Activated T-helper 2 cell treated with anti-CD3 and anti-CD28 coated beads, Interferon-gamma antibody, Interleukin-2, Interleukin-4, amounts not matched to agents 10 μg/mL and 5 μg/mL and 100 μg/mL, durations not matched to agents 14 hours and 24 hours and 36 hours (primary cell): ENCODE measurements at places on chromosomes 16 and 17. TPM values are rescaled to one million over a fixed set of nuclear protein-coding genes. Genes with fewer than 3 reads are reported as not detected.

CCL7 gene
- not detected in 2 replicates for total RNA-seq

NPIPA2 gene
- 4.8 and 5.1 TPM in 2 replicates for total RNA-seq

GRCh38 chr16:361872-362701 is 8.3 kb downstream of the MRPL28 start:
- no peak overlapping the region for H3K27ac ChIP-seq
- H3K4me3 ChIP-seq = no peak overlapping the region
- H3K4me1 ChIP-seq = peaks cover 4% of the 10 kb centered on the region
- DNase-seq = peak; percentile 64
- H3K36me3 ChIP-seq = peaks cover 3% of the 10 kb centered on the region

CFAP119 gene
- 2.3 and 2.8 TPM in 2 replicates for total RNA-seq

DNA sequence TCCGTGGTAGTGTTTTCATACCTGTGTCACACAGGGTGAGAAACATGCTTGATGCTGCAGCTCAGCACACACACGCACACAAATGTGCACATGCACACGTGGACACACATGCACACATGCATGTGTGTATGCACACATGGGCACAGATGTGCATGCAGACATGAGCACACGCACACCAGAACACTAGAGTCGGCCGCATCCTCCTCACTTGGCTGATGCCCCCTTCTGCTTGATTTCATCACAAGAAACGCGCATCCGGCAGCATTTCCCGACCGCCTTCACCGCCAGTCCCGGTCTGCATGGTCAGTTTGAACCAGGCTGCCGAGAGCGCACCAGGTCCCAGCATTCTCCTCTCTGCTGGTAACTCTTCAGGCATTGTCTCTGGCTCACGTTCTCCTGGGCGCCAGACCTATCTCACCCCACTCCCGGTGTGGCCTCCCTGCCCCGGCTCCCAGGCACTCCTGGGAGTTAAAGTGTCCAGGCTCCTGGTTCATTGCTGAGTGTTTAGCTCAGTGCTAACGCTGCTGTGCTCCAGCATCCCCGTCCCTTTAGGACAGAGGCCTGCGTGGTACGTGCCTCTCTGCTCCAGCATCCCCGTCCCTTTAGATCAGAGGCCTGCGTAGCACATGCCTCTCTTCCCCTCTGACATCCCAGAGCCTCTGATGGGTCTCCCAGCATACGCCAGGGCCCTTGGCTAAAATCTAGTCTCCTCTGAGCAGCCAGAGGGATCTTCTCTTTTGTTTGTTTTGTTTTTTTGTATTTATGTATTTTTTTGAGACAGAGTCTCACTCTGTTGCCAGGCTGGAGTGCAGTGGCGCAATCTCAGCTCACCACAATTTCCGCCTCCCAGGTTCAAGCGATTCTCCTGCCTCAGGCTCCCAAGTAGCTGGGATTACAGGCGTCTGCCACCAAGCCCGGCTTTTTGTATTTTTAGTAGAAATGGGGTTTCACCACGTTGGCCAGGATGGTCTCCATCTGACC is 16.0 kb downstream of the BAIAP2 start:
- DNase-seq = no peak
- no peaks in the 10 kb centered on the region for H3K36me3 ChIP-seq
- H3K27me3 ChIP-seq = no peaks in the 10 kb centered on the region
- peaks cover 6% of the 10 kb centered on the region for H3K4me1 ChIP-seq
- no peak overlapping the region for H3K27ac ChIP-seq

GRCh38 chr16:86212706-86213436 is 297.5 kb upstream of the FOXF1 start:
- H3K4me3 ChIP-seq = no peak overlapping the region
- H3K36me3 ChIP-seq = no peaks in the 10 kb centered on the region
- no peak for DNase-seq

DNA sequence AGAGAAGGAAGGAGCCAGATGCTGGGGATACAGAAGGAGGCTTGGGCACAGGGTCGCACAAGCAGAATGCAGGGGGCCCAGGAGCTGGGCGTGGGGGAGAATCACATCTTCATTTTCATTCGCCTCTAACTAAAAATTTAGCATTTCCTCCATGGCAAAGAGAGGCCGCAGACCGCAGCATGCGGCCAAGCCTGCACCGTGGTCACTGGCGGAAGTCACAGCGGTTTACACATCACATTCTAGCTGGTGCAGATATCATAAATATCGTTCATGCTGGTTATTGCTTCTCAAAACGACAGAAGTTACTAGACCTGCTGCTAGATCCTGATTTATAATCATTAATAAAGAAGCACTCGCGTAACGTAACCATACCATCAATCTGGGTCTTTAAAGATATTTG is 162.0 kb downstream of the NTN1 start:
- H3K27ac ChIP-seq = no peak overlapping the region
- no peak overlapping the region for H3K4me3 ChIP-seq
- H3K4me1 ChIP-seq = no peaks in the 10 kb centered on the region
- no peak for DNase-seq
- H3K27me3 ChIP-seq = no peaks in the 10 kb centered on the region

RARA gene
- 30.4 and 35.1 TPM in 2 replicates for total RNA-seq

- no peaks in the 10 kb centered on the region for H3K36me3 ChIP-seq
- no peak overlapping the region for H3K27ac ChIP-seq
- peaks cover 5% of the 10 kb centered on the region for H3K4me1 ChIP-seq
- no peak overlapping the region for H3K4me3 ChIP-seq
Observed at GRCh38 chr16:11389631-11390565, 44.6 kb downstream of the RMI2 start.

- H3K27ac ChIP-seq = no peak overlapping the region
- no peaks in the 10 kb centered on the region for H3K36me3 ChIP-seq
Observed at GRCh38 chr16:86905302-86905701, 327.0 kb downstream of the FOXL1 start.

- H3K36me3 ChIP-seq = peaks cover 34% of the 10 kb centered on the region
- H3K27ac ChIP-seq = peak overlapping the region; percentile 98
- peak overlapping the region; percentile 50 for H3K4me3 ChIP-seq
- DNase-seq = no peak
- H3K27me3 ChIP-seq = no peaks in the 10 kb centered on the region
- H3K4me1 ChIP-seq = peaks cover 75% of the 10 kb centered on the region
Observed at GRCh38 chr16:11094857-11095565, 150.6 kb downstream of the CLEC16A start.

IRF8 gene
- 37.8 and 40.1 TPM in 2 replicates for total RNA-seq

DNA sequence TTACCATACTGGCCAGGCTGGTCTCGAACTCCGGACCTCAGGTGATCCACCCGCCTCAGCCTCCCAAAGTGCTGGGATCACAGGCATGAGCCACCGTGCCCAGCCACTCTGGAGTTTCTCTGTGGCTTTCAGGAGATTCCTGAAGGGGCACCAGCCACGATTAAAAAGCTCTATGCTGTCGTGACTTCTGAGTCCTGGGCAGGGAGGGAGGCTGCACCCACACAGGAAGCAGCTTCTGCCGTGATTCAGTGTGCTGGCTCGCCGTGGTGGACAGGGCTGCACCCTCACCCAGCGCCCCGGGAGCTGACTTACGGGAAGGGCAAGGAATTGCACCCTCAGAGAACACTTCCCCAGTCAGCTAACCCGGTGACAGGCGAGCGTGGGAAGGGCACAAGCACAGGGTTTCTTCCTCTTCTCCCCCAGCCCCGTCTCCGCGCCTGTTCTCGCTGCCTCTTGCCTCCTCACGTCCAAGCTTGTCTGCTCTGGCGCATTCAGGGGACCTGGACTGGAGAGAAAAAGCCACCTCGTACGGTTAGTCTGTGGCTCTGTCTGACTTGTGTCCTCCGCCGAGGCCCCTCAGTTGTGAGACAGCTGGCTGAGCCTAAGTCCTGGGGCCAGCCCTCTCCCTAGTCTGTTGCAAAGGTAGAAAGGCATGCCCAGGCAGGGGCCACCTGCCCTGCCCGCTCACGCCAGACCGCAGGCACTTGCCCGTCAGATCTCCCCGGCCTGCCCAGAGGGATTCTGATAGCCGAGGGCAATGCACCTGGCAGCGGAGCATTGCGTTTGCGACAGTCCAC is 145.0 kb downstream of the SEC14L1 start:
- peaks cover 22% of the 10 kb centered on the region for H3K27me3 ChIP-seq
- no peak overlapping the region for H3K4me3 ChIP-seq
- no peaks in the 10 kb centered on the region for H3K36me3 ChIP-seq
- no peak overlapping the region for H3K27ac ChIP-seq

GRCh38 chr16:24208710-24209109 is 47.4 kb upstream of the CACNG3 start:
- no peak for DNase-seq
- no peaks in the 10 kb centered on the region for H3K27me3 ChIP-seq

TEDC2 gene
- total RNA-seq = 31.8 and 34.6 TPM in 2 replicates

DBNDD1 gene
- total RNA-seq = 0.43 and 0.69 TPM in 2 replicates

DNA sequence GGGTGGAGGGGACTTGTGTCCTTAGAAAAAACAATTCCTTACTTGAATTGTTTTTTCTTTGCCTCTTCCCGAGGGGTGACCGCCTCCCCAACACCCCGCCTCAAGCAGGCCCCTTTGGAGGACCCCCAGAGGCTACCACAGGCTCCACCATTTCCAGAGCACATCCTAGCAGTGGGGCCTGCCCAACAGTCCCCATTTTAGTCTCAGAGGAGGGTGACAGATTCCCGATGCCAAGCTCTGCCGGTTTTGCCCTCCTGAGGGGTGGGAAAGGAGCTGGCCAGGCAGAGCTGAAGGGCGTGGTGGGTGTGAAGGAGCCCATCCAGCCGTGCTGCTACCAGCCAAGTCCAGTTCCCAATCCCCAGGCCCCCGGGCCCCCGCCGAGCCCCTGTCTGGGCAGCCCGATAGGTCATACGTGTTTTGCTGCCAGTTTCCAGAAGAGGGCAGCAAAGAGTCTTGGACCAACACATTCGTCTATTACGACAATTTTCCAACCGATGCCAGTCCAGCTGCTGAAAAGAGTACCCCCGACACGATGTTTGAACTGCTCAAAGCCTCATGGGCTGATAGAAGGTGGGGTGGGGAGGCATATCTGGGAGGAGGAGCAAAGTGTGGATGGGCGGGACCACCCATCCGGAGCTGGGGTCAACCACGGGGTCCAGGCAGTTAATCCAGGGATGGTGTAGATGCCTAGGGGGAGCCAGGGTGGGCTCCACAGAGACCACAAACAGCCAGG is 18.8 kb upstream of the GAA start:
- H3K36me3 ChIP-seq = no peaks in the 10 kb centered on the region
- H3K27me3 ChIP-seq = peaks cover 6% of the 10 kb centered on the region
- peaks cover 4% of the 10 kb centered on the region for H3K4me1 ChIP-seq
- peak; percentile 38 for DNase-seq

DNA sequence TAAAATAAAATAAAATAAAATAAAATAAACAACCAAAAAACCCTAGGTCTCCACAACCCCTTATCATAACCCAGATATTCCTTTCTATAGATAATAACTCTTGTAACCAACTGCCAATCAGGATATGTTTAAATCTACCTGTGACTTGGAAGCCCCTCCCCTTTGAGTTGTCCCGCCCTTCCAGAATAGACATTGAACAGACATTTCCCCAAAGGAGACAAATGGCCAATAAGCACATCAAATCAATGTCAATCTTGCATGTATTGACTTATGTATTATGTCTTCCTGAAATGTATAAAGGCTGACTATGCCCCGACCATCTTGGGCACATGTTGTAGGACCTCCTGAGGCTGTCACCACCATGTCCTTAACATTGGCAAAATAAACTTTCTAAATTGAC is 1.5 kb upstream of the MAPK7 start:
- H3K27ac ChIP-seq = peak overlapping the region; percentile 97
- H3K27me3 ChIP-seq = no peaks in the 10 kb centered on the region
- peak overlapping the region; percentile 98 for H3K4me3 ChIP-seq
- peaks cover 20% of the 10 kb centered on the region for H3K36me3 ChIP-seq
- DNase-seq = no peak
- H3K4me1 ChIP-seq = peaks cover 24% of the 10 kb centered on the region

GPT2 gene
- total RNA-seq = 12.9 and 13.5 TPM in 2 replicates

DNA sequence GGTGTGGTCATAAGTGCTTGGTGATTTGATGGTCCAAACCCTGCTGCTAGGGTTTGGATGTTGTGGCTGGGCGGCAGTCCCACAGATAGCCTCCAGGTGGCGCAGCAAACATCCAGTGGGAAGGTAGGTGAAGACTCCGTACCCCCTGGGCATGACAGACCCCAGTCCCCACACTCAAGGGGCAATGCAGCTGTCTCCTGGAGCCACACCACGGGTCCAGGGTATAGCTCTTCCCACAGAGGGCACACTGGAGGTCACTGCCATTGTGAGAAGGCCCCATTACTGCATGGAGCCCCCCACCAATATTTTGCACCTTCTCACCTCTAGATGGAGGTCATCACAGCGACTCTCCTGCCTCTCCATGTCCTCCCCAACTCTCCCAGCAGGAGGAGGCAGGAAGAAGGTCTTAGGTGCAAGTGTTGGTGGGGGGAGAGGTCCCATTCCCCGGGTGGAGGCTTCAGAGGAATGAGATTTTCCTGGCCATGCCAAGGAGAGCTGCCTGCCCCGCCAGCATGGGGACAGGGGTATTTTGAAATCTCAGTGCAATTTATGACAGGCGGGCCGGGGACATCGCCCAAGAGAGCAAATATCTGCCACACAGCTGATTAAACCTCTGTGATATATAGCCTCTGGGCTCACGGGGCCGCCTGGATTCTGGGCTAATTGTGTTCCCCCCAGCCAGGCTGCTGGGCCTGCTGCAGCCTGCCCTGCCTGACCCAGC is 17.1 kb upstream of the C17orf113 start:
- H3K27me3 ChIP-seq = peaks cover 11% of the 10 kb centered on the region
- H3K36me3 ChIP-seq = no peaks in the 10 kb centered on the region
- peak; percentile 58 for DNase-seq
- no peak overlapping the region for H3K27ac ChIP-seq
- no peak overlapping the region for H3K4me3 ChIP-seq

- peak overlapping the region; percentile 85 for H3K4me3 ChIP-seq
- H3K27me3 ChIP-seq = no peaks in the 10 kb centered on the region
- H3K4me1 ChIP-seq = peaks cover 5% of the 10 kb centered on the region
- no peak for DNase-seq
- peak overlapping the region; percentile 90 for H3K27ac ChIP-seq
Observed at GRCh38 chr17:82098939-82099763, 1.1 kb upstream of the FASN start.

DNA sequence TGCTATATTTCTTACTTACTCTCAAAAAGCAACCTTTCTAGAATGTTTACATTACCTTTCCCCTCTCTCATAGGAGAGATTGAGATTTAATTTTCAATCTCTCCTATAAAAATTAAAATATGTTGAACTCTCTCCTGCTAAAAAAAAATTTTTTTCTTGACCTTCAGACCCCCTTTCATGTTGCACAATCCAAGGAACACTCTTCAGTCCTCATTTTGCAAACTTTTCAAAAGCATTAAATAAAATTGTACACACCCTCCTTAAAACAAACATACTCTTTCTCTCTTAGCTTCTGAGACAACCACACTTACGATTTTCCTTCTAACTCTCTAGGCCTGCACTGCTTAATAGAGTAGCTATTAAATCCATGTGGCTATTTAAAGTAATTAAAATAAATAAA is 8.6 kb upstream of the ABCA6 start:
- H3K27ac ChIP-seq = no peak overlapping the region
- no peaks in the 10 kb centered on the region for H3K27me3 ChIP-seq
- no peaks in the 10 kb centered on the region for H3K4me1 ChIP-seq
- no peaks in the 10 kb centered on the region for H3K36me3 ChIP-seq
- no peak for DNase-seq
- no peak overlapping the region for H3K4me3 ChIP-seq

- no peaks in the 10 kb centered on the region for H3K4me1 ChIP-seq
- no peak overlapping the region for H3K27ac ChIP-seq
- DNase-seq = no peak
- H3K4me3 ChIP-seq = no peak overlapping the region
- H3K27me3 ChIP-seq = no peaks in the 10 kb centered on the region
Observed at GRCh38 chr17:70872103-70872502, 702.8 kb downstream of the KCNJ2 start.

KRT36 gene
- not detected in 2 replicates for total RNA-seq

- no peaks in the 10 kb centered on the region for H3K27me3 ChIP-seq
- H3K4me1 ChIP-seq = no peaks in the 10 kb centered on the region
- no peaks in the 10 kb centered on the region for H3K36me3 ChIP-seq
Observed at GRCh38 chr17:15377616-15378015, 36.2 kb upstream of the TEKT3 start.

GRCh38 chr17:74211141-74211911 is 2.0 kb upstream of the TTYH2 start:
- DNase-seq = no peak
- peak overlapping the region; percentile 86 for H3K4me3 ChIP-seq
- peaks cover 49% of the 10 kb centered on the region for H3K4me1 ChIP-seq
- H3K27ac ChIP-seq = peak overlapping the region; percentile 57
- peaks cover 67% of the 10 kb centered on the region for H3K36me3 ChIP-seq
